ENCODE measurements at places on chromosomes 5 and 9.

DNA sequence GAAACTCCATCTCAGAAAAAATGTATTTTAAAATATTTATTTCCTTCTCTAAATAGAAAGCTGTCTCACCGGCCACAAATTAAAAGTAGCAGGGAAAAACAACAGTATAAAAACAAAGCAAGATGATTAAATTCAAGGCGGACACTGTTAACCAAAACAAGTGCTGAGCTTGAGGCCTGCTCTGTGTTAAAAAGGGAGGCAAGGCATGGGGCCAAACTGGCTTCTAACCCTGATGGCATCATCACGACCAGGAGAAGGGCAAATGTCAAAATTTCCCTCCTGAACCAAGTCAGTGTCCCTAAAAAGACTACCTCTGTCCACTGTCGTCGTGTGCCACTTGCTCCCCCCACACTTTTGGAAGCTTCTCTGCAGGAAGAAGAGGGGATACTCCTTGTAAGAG, 116.1 kb downstream of the MSX2 start:
- DNase-seq = no peak

- DNase-seq = no peak
Measured at GRCh38 chr5:36536616-36537005, 69.8 kb upstream of the SLC1A3 start.

GRCh38 chr5:14179446-14179845, 36.3 kb downstream of the TRIO start:
- DNase-seq = no peak

GRCh38 chr9:89864257-89864656, 259.4 kb downstream of the GADD45G start:
- DNase-seq = no peak

DNA sequence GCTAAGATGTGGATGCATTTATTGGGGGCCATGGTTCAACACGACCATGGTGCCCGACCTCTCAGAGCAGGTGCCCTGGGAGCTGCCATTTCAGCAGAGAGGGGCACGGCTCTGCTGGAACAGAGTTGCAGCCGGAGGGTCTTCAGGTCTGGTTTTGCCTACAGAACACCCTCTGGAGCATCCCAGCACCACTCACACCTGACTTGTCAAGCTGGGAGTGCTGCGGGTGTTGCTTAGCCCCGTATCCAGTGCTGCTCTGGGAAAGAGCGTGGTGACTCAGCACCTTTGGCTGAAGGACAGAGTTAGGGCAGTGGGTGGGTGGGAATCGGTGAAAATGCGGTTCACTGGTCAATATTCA, 36.5 kb upstream of the IRX4 start:
- no peak for DNase-seq

DNA sequence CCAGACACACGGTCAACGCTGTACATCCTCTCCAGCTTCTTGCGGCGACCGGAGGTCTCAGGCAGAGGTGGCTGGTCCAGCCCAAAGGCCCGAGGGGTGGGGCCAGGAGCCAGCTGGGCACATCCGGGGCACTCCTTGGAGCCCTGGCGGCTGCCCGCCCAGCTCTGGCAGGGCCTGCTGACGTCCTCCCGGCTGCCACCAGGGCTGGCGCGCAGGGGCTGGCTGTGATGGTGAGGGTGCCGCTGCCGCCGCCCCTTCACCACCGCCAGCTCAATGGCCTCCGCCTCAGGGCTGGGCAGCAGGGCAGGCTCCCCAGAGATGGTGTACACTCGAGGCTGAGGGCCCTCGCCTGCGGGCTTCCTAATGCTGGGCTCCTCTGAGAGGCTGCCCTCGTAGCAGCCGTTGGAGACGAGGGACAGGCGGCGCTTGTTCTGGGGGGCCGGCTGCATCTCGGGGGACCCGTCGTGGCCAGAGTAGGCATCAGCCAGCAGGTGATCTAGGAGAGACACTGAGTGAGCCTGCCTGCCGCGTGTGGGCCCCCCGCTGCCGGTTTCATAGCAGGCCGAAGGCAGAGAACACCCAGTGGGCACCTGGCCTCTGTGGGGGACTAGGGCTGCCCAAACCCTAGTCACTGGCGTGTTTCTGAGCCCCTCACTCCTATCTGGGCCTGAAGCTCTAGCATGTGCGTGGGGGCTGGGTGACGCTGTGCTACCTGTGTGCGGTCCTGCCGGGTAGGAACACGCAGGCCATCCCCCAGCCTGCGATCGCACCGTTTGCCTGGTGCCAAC, 1.5 kb downstream of the NSMF start:
- no peak for DNase-seq

- DNase-seq = no peak
Measured at GRCh38 chr5:57805732-57806131, 323.1 kb upstream of the ACTBL2 start.

GRCh38 chr9:95458666-95459065, 58.1 kb downstream of the PTCH1 start:
- DNase-seq = no peak

GRCh38 chr9:116589392-116590354, 97.4 kb upstream of the TRIM32 start:
- DNase-seq = no peak

GRCh38 chr9:27715651-27716050, 142.4 kb upstream of the C9orf72 start:
- DNase-seq = no peak

DNA sequence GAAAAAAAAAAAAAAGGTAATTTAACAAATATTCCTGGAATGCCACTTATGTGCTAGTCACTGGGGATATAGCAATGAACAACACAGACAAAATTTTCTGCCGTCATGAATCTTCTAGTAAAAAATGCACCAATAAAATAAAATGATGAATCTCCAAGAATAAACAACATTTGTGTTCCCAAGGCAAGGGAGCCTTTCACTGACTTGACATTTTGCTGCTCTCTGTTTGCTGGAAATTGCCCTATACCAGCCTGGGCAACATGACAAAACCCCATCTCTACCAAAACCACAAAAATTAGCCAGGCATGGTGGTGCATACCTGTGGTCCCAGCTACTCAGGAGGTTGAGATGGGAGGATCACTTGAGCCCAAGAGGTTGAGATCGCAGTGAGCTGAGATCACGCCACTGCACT, 64.5 kb upstream of the ERBIN start:
- peak; percentile 21 for DNase-seq

GRCh38 chr9:115262952-115263351, 145.0 kb upstream of the TNC start:
- DNase-seq = no peak

- DNase-seq = no peak
Measured at GRCh38 chr9:98049288-98050072, 7.1 kb upstream of the NANS start.

DNA sequence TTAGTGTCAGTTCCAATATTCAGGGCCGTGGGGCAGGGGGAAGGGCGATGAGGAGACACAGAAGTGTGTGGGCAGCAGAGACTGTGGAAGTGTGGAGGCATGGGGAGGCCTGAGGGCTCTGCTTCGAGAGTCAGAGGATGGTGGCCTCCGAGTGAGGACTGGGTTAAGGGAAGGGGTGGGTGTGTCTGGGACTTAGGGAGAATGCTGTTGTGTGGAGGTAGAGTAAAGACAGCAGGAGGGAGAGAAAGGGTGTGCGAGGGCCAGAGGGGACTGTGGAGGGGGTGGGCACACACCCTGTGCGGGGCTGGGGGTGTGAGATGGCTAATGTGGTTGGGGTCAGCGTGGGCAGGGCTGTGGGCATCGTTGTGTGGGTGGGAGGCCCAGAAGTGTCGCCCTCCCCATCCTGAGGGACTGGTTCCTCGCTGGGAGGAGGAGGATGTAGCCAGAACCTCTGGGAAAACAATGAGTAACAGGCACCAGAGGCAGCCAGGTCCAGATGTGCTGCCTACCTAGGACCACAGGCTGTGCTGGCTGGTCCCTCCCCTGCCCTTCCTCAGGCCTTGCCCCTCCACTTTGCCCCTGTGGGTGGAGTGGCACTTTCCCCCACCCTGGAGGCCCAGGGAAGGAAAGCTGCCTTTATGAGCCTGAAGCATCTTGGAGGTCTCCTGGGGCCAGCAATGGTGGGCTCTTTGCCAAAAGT, 4.2 kb downstream of the USP20 start:
- no peak for DNase-seq

GRCh38 chr5:122916490-122916889, 71.1 kb downstream of the SNX24 start:
- DNase-seq = no peak

GRCh38 chr5:116475338-116475737, 99.3 kb downstream of the SEMA6A start:
- no peak for DNase-seq

DNA sequence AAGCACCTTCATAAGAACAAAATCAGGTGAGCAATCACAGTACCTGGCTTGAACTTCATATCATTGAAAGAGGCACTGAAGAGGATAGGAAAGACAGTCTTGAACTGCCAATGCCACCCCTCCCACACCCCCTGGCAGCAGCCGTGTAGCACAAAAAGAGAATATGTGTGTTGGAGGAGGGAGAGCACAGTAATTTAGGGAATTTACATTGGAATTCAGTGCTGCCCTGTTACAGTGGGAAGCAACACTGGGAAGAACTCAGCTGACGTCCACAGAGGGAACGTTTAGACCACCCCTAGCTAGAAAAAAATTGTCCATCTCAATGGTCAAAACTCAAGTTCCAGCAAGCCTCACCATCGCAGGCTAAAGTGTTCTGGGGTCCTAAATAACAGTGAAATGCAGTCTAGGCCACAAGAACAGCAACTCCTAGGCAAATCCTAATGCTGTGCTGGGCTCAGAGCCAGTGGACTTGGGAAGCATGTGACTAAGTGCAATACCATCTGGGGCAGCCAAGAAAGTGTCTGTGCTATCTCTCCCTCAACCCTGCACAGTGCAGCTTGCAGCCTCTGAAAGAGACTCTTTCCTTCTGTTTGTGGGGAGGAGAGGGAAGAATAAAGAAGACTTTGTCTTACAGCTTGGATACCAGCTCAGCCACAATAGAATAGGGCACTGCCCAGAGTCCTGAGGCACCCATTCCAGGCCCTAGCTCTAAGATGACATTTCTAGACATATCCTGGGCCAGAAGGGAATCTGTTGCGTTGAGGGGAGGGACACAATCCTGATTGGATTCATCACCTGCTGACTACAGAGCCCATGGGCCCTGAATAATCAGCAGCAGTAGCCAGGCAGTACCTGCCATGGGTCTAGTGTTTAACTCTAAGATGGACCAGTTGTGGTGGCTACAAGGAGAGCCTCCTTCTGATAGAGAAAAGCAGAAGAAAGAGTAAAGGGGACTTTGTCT, 62.1 kb upstream of the VLDLR start:
- DNase-seq = no peak

DNA sequence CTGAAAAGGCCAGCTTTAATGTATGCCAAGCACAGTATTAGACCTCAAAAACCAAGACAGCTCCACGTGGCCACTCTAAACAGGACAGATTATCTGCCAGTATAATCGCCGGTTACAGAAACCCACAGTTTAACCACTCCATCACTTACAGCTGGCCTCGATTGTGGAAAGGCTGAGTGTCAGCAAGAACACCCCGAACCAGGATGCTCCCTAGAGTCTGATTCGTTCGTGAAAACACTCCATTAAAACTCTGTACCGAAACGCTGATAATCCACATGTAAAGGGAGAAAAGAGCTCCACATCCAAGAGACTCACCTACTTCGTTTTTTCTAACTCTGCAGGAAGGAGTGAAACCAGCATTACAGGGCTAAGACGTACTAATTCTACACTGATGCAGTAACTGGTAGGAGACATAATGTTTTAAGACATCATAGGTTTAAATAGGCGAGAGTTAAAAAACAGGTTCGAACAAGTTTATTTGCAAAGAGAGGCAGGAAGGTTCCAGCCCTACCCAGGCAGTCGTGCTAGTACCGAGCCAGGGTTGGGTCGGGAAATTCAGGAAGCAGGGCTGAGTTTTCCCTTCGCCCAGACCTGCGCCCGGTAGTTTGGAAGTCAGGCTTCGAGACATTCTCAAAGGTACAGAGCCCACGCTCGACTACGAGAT, 949 bp downstream of the SERINC5 start:
- no peak for DNase-seq

GRCh38 chr5:178606269-178606668, 16.1 kb upstream of the COL23A1 start:
- DNase-seq = no peak

DNA sequence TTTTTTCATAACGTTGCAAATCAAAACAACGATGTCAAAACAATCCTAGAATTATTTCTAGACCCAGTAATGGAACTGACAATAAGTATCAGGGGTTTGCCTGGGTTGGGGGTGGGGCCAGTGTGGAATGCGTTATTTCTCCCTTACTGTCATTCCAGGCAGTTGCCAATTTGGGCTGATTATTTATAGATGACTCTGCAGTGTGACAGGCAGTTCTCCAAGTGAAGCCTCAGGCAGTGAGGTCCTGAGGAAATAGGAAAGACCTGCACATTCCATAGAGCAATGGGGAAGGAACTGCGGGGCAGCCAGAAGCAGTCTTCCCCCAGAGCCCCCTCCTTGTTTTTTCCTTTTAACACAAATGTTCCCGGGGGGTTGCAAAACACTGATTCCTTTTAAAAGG, 179.0 kb downstream of the YTHDC2 start:
- DNase-seq = no peak

DNA sequence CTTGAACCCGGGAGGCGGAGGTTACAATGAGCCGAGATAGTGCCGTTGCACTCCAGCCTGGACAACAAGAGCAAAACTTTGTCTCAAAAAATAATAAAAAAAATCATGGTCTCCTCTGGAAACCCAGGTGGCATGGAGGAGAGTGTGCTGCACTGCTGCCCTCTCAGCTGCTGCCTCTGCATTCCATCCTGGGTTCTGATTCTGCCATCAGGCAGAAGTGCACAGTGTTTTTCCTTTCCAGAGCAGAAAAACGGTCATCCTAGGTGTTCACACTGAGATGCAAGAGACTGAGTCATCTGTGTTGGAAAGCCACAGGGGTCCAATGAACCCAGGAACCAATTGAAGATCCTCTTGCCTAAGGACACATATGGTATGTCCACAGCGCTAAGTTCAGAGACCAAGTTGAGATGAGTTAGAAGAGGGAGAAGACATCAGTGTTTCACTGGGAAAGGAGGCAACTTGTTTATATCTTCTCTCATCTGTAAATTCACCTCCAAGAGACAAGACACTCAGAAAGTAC, 88.8 kb upstream of the DMRT1 start:
- DNase-seq = no peak

GRCh38 chr9:4099976-4100735, 199.7 kb downstream of the GLIS3 start:
- no peak for DNase-seq

DNA sequence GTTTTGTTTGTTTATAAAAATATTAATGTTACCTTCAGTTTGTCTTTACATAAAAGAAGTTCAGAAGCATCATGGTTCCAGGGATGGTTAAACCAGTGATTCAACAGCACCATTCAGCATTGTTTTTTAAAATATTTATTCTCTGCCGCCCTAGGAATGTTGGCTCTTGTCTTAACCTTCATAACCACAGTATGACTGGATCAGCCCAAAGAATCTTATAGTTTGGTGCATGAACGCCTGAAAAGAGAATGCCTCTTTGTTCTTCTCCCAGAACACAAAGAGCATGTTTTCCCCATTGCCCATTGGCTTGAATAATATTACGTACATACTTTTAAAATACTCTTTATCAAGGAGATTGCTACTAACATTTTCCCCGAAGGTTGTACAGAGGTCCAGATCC, 413.4 kb downstream of the ANXA1 start:
- no peak for DNase-seq

- DNase-seq = no peak
Measured at GRCh38 chr5:126527892-126528291, 67.1 kb downstream of the ALDH7A1 start.
